ENCODE measurements at places on chromosomes 1 and 21.

- DNase-seq: no peak
Measured at GRCh38 chr1:206575894-206576737, 36.1 kb downstream of the EIF2D start.

GRCh38 chr1:153717330-153717729 is 10.5 kb upstream of the INTS3 start:
- no peak for DNase-seq

- no peak for DNase-seq
Measured at GRCh38 chr1:241336335-241336734, 20.7 kb downstream of the RGS7 start.

DNA sequence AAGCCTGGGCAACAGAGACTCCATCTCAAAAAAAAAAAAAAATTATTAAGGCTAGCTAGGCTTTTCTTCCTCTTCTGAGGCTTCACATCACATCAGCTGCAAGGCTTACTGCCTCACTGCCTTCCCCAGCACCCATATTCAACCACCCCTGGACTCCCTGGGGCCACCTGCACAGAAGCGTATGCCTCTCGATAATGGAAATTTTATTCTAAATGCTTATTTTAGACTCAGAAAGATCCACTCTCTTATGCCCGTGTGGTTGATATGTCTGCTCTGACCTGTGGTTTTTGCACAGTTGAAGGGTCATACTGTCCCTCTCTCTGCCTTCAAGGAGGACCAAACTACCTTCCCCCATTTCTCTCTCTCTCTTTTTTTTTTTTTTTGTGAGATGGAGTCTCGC is 1.5 kb upstream of the FCRLA start:
- no peak for DNase-seq

DNA sequence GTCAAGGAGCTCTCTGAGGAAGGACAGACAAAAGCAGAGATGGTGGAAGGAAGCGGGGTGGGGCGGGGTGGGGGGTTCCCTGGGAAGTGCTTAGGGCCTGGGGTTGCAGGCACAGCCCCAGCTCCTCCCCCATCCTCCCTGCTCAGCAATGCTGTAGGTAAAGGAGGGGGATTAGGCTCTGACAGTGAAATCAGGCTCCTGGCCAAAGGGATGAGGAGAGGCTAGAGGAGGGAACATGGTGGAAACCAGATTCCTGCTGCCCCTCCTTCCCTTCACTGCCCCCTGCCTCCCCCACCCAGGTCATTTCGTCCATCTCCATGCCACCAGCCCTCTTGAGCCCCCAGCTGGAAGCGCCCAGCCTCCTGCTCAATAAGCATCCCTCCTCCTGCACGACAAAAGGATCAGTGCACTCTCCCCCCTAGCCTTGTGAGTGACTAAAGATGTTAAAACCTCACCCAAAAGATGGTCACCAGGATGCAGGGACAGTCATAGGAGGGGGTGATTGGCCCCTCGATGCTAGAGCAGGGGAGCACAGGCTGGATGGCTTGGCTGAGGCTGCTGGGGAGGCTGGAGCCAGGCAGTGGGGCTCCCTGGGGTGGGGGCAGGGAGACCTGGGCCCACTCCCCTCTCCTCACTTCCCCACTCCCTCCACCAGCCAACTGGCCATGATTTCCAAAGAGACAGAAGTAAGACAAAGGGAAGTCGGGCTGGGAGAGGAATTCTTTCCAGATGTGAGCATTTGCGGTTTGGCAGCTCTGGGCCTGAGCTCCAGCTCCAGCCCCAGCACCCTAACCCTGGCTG is 2.2 kb upstream of the CRABP2 start:
- no peak for DNase-seq

- DNase-seq: no peak
Measured at GRCh38 chr1:77026640-77027039, 159.4 kb downstream of the ST6GALNAC5 start.

GRCh38 chr1:63448731-63449246 is 74.2 kb downstream of the ITGB3BP start:
- DNase-seq: no peak

DNA sequence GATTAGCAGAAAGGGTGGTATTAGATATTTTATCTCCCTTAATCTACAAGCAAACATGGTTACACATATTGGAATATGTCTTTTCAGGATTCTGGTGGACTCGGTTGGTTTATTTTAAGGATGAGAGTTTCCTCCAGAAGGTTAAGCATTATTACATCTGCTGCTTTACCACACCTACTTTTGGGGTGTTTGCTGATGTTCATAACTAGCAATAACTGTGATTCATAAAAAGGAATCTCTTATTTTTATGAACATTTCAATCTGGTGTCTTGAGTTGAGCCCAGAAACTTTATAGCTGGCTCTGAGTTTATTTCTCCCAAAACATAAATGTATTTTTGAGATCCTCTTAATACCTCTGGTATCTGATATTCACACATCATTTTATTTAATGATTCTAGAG is 82.7 kb downstream of the LRRC8D start:
- no peak for DNase-seq

DNA sequence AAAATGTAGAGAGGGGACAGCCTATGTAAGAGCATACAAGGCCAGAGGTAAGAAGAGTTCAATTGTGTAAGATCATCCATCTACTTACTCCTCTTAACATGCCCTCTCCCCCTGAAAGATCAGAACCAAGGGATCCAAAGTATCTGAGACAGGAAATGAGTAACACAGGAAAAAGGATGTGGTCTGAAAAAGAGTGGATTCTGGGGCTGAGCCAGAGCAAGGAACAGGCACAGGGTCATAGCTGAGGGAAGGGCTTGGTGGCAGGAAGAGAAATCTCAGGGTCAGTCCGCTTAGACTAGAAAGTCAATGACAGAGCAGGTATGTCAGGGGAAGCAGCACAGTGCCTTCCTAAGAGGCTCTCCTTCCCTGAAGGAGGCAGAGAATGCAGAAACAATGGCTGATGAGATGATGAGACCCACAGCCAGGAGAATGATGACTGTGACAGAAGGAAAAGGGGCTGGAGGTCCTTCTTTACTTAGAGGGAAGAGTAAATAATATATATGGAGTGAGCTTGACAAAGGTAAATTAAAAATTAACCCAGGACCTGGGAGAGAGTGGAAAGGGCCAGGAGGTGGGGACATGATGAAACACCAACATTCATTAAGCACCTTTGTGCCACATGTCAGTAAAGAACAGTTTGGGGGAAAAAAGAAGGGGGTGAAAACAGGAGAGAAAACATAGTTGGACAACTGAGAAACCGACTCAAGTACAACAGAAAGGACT is 26.2 kb upstream of the A3GALT2 start:
- DNase-seq: no peak

DNA sequence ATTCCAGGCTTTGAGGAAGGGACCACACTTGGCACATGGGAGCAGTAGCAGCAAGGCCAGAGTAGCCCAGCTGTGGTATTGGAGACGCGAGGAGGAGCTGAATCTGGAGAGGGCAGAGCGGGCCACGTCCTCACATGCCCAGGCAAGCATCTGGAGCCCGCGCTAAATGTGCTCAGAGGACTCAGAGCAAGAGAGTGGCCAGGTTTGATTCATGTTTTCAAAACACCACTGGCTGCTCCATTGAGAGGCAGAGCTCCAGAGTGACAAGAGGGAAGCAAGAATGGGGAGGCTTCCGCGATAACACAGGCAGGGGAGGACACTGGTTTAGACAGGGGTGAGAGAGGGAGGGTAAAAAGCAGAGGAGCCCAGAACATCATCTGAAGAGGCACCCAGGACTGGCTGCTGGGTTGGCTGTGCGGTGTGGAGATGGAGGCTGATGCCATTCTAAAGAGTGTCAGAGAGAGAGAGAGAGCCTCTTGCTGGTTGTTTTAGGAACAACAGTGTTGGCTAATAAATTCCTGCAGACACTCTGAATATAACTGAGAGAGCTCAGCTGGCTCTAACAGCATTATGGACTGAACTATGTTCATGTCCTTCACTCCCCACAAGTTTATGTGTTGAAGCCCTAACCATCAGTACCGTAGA is 32.3 kb downstream of the RCAN1 start:
- DNase-seq: peak; percentile 17

DNA sequence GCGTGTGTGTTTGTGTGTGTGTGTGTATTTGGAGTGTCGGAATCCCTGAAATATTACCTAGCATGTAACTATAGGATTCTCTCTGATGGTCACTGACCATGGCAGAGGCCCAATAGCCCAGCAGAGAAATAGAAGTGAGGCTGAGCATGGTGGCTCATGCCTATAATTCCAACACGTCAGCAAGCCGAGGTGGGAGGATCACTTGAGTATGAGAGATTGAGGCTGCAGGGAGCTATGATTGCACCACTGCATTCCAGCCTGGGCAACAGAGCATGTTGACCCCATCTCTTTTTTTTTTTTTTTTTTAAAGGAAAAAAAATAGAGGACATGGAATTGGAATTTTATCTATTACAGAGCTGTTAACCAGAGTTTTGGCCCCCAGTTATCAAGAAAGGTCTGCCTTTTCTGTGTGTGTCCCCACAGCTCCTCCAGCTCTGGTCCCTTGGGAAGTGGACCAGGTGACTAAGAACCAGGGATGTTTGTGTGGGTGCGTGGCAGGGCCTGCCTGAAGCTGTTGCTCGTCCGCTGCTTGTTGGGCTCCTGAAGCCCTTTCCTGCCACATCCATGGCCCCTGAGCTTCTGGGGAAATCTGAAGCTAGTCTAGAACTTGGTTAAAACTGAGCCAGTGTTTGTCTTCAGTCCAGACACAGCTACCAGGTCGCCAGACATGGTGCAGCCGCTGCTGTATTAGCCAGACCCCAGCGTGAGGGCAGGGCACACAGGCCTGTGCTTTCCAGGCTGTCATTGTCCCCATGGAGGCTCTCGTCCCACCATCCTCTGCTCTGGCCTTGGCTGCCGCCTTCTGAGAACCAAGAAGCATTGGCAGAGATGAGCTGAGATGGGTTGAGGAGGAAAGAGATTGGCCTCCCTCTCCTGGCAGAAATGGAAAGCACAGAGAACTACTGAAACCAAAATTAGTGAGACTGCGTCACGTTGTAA is 25.5 kb downstream of the CAPN9 start:
- DNase-seq: peak; percentile 48

GRCh38 chr1:225209153-225209552 is 218.7 kb downstream of the LBR start:
- DNase-seq: no peak

GRCh38 chr1:210132582-210132981 is 100.0 kb upstream of the SERTAD4 start:
- DNase-seq: no peak

- peak; percentile 41 for DNase-seq
Measured at GRCh38 chr21:36735724-36736320, 36.9 kb downstream of the SIM2 start.

DNA sequence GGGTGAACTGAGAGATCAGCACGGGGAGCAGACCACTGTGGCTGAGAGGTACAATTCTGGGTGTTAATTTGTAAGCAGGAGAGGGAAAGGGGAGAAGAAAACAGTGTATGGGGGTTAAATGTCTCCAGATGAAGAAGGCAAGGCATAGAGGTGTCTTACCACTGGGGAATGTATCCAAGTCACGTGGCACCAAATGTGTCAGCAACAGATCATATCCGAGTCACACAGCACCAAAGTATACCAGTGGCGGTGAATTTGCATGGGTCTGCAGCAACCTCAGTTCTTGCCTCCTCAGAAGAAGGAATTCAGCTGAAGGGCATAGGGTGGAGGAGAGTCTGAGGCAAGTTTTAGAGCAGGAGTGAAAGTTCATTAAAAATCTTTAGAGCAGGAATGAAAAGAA is 21.2 kb upstream of the SYCP1 start:
- no peak for DNase-seq

DNA sequence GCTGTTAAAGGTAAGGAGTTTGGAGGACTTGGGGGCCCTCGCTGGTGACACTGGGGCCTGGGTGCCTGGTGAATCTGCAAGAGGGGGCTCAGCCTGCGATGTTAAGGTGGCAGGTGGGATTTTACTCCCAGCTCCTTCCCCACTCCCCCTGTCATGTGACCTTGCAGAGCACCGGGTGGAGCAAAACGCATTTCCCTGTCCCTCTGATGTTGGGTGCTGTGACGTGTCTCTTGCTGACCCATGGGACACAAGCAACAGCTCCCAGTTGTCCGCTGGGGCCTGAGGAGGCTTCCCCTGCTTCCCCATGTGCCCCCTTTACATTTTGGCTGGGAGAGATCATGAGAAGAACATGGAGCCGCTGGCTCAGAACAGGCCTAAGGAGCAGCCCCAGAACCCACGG is 319.0 kb downstream of the MATN1 start:
- no peak for DNase-seq

DNA sequence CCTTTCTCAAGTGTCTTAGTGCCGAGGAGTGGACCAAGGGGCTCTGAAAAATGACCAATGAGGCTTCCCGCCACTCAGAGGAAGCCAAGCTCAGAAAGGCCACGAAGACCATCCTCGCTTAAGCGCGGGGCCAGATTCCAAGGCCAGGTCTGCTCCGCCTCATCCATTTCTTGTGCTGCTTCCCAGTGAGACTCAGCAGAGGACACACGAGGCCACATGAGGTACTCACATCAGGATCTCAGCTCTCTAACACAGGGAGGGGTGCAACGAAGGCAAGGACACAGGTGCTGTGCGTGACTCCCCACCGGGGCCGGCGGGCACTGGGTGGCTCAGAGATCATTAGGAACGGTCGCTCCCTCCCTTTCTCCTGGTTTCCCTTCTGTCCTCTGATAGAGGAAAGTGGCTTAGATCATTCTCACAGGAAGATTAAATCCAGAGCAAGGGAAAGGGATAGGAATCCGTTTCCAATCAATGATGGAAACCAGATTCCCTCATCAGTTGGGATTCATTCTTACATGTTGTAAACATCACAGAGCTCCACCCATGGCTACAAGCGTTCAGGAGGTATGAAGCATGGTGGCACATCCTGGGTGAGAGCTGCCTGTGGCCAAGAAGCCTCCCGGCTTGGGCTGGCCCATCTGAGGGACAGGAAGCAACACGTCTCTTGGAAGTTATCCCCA is 46.7 kb downstream of the CAPZB start:
- DNase-seq: no peak

DNA sequence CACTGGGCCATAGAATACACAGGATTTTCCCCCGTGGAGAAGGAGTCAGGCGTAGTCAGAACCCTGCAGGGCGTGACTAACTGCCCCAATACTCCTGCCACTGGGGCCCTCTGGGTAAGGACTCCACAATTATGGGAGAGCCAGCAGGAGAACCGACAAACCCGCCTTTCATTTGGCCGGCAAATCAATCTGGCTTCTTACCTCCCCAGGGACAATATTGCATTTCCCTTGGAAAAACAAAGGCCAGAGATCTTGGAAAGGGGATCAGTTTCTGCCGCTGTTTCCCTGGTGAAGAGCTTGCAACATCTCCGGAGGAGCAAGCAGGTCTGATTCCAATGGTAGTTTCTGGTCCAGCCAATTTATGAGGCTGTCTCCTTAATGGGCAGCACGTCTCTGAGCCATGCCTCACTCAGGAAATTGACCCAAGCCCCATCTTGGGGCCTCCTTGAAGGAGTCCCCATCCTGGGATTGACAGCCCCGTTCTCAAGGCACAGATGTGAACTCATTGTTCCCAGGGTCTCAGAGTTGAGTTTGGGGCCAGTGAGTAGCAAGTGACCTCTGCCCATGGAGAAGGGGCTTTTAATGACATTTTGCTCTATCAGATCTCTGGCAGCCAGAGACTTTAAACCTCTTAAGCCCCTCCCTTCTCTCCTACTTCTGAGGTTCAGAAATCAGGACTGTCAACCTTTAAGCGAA is 4.3 kb downstream of the TRABD2B start:
- no peak for DNase-seq

Measured in SK-N-SH (cell line).